ENCODE measurements at places on chromosomes 6 and 20.

DNA sequence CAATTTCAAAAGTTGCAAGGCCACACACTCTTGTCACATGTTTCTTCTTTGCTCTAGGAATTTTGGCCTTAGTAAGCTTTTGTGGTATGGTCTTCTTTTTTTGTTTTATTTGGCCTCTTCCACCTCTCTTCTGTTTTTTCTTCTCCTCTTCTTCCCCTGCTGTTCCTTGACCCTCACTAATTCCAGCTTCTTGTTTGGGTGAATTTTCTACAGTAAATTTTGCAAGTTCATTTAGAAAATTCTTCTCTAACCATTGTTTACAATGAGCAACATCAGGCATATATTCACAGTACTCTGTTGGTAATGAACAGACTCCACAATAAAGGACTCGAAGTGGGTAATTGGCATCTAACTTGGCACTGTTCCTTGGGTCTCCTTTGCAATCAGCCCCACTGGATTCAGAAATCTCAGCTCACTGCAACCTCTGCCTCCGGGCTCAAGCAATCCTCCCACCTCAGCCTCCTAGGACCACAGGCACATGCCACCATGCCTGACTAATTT is 5.0 kb downstream of the ASIP start:
- no peak for DNase-seq

- no peak for DNase-seq
Observed at GRCh38 chr20:59993736-59994430, 35.7 kb downstream of the CDH26 start.

DNA sequence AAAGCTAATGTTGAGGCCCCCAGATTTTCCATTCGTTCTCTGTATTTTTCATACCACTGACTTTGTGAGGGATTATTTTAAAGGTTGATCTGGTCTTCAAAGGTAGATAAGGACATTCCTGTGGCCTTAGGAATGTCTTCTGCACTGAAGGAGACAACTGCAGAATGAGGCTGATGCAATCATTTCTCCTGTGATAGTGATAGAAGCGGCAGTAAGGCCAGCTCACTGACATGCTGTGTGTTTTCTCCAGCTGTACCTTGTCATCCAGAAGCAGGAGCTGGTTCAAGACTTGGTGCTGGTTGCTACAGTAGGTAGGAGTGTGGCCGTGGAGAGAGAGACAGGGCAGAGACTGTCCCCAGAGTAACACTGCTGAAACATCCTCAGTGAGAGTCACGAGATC is 53.8 kb downstream of the DCBLD1 start:
- no peak for DNase-seq

DNA sequence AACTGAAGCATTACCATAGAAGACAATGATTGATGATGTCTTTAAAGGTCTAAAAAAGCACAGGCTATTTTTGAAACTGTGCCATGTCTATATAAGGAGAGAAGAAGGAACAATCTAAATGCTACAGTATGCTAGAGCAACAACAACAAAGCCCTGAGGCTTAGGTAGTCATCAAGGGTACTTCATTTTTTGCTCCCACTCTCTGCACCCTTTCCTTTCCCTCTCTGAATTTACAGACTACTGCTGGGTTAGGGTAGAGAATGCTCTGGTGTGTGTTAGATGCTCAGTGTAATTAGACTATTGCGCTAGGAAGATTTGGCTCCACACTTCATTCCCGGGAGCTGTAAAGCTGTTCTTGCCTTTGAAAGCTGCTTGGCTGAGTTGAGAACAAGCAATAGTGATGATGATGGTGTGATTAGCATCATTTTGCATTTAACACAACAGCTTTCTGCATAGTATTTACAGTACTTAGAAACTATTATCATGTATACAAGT is 1262.5 kb upstream of the CITED2 start:
- no peak for DNase-seq

DNA sequence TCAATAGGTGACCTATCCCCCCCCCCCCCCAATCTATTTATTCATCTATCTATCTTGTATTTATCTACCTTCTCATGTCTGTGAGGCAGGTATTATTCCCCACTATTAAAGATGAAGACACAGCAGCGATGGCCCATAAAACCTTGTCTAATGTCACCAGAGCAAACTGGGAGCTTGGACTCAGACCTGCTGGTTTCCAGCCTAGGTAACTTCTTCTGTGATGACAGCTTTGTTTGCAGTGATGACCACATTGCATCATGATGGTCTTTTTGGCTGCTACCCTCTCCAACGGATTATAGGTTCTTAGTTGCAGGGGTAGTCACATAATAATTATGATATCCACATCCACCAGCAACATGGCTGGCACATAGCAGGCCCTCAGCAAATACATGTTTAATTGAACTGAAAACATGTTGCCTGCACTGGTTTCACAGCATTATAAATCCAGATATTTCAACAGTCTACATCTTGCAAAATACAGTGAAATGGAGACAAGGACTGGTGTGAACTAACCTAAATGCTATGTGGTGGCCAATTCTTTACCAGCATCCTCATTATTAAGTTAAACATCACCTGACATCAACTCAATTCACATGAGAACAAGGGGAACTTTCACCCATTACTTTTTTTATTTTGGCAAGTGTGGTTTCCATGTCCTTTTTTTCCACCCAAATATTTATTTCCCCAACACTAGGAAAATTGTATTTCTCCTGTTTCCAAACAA is 712.5 kb upstream of the NRSN1 start:
- DNase-seq, result no peak

DNA sequence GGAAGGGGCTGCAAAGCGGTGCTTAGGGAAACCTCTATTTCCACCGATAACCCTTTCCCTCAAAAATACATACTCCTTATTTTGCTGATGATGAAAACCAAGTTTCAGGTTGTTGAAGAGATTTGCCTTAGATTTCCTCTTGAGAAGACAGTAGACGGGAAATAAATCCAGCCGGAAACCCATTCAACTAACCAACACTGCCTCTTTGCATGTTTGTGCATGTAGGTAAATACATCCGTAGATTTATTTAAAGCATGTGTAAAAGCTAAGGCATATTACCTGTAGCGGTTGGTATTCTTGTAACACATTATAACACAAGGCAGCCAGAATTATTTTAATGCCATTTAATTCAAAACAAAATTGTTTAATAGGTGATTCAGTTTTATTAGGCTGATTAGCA is 136.3 kb upstream of the SLC22A23 start:
- DNase-seq, result no peak

- DNase-seq, result no peak
Observed at GRCh38 chr6:509676-510075, 118.1 kb downstream of the IRF4 start.

DNA sequence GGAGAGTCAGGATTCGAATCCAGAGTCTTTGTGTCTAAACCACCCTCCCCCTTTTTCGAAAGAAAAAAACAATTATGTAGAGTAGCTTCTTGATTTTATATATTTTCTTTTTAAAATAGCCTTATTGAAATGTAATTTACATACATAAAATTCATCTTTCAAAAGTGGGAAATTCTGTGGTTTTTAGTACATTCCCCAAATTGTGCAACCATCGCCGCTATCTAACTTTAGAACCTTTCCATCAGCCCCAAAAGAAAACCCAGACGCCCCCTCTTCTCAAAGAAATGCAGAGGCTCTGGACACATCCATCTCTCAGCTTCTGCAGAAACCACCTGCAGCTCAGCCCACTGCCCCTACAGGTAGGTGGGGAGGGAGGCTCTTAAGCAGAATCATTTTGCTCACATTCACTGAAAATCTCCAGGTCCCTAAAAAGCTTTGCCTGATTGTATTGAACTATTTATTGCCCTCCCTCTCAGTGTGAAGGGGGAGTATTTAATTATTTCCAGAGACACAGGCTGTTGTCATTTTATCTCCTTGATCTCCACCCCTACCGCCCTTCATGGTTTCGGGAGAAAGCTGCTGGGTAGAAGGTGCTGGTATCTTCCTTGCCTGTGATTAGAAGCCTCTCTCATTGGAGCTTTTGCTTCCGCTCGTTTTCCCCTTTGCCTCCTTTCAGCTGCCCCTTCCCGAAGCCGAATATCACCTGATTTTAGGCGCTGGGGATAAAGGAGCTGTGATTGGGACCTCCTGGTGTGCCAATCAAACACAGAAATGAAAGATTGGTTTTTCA is 68.7 kb upstream of the KCNG1 start:
- DNase-seq, result no peak

DNA sequence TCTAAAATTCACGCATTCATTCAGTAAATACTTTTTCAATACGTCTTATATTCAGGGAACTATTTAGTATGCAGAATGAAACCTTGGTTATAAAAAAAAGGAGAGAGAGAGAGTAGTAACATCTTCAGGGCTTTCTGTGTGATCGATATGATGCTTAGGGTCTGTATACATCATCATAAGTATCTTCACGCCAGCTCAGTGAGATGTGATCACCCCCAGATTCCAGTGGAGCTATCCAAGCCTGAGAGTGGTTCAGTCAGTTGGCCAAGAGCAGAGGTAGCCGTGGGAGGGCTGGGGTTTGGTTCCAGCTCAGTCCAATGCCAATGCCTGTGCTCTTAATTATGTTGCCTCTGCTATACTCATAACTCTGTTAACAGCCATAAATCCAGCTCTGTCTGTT is 8.6 kb downstream of the CD83 start:
- DNase-seq, result no peak

DNA sequence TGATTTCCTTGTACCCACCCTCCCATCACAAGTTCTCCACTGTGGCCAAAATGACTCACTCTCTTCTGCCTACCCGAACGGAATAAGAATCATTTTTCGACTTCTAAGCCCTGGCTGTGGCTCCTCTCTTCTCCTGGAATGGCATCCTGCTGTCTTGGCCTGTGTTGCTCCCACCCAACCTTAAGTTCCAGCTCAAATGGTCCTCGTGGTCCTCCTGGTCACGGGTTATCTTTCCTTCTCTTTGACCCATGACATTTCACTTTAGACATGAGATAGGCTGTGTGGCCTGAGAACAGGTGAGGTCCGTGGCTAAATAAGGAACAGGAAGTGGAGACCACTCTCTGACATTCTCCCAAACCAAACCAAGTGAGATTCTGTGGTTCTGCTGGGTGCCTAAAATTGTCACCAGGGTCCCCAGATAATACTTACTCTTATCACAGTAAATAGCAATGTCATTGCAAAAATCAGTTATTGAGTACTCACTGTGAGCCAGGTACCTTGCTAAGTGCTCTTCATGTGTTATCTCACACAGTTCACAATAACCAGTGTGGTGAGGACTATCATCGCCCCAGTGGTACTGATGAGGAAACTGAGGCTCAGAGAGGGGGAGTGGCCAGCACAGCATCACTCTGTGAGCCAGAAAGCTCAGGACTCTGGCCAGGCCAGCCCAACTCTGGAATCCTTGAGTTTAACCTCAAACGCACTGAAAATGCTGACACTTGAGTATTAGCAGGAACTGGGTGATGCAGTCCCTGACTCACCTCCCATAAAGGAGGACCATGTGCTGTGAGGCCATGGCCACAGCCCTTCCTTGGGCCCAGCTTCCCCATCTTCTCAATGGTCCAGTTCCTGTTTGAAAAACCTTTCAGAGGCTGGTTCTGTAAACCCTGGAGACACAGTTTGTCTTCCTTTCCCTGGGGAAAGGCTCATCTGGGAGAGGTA is 74.8 kb upstream of the SIRPA start:
- no peak for DNase-seq

DNA sequence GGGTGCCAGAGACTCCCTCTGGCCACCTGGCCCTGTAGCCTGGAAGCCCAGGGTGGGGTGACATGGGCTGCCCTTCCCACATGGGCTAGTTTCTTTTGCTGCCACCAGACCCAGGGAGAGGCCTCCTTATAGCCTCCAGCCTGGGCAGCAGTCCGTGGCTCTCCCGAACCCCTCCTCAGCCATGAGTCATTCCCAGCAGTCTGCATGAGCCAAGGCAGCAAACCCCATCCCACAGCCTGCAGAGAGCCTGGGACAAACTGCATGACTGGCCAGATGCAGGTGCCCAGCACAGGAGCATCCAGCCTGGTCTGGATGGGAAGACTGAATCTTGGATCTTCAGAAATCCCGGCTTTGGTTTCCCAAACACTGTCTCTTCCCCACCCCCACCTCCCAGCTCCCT is 75.7 kb downstream of the MRPL14 start:
- DNase-seq, result no peak

- DNase-seq, result no peak
Observed at GRCh38 chr6:46473881-46474280, 17.4 kb downstream of the RCAN2 start.

GRCh38 chr6:38639498-38640215 is at the start of gene BTBD9:
Gene BTBD9 (minus strand): TSS chr6:38639929.
- DNase-seq, result peak; percentile 80

- DNase-seq, result no peak
Observed at GRCh38 chr6:38396209-38396608, 243.5 kb downstream of the BTBD9 start.

- DNase-seq, result no peak
Observed at GRCh38 chr6:141531040-141531439, 601.7 kb upstream of the GJE1 start.

GRCh38 chr6:134317471-134318131 is at the start of gene SGK1:
Gene SGK1 (minus strand): TSS chr6:134318112. CDS start chr6:134317460, 652 bp downstream.
- DNase-seq, result peak; percentile 34

GRCh38 chr6:30160785-30161531 is at the start of gene TRIM10:
Gene TRIM10 (minus strand): TSS chr6:30161211. CDS start chr6:30160858, 353 bp downstream.
- DNase-seq, result no peak

DNA sequence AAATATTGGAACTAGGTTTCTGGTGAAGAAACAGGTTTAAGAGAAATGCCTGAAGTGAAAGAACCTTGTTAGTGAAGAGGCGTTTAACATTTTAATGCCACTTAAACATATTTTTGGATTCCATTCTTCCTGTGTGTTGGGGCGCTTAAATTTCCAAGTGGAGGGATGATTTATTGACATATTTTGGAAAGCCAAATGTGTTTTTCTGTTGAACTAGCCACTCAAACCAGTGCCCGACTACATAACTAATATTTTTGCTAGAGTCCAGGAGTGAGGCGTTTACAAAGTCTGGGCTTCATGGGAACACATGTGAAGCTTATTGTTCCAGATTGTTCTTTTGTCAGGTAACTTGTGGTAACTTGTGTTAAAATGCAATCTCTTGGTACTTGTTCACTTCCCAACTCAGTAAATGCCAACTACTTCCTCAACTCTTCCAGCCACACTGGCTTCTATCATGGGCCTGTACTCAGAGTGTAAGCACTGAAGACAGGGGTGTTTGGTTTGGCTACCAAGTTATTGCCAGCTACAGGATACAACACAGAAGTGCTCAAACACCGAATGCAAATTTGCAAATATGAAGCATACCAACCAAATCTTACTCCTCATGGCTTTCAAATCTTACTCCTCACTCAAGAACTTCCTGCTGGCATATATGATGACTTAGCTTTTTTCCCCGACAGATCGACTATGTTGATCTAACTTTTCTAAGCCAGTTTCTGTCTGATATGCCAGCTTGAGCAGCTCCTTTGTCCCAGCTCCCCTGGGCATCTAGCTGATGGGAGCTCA is 2.0 kb upstream of the ZNFX1 start:
- DNase-seq, result no peak

- no peak for DNase-seq
Observed at GRCh38 chr6:67496191-67496590, 1138.9 kb upstream of the ADGRB3 start.
